NK-92 treated with Interleukin-12 subunit alpha and Interleukin-12 subunit beta, amount 100 ng/mL, for 24 hours (cell line): ENCODE measurements at places on chromosomes 2 and 18.

DNA sequence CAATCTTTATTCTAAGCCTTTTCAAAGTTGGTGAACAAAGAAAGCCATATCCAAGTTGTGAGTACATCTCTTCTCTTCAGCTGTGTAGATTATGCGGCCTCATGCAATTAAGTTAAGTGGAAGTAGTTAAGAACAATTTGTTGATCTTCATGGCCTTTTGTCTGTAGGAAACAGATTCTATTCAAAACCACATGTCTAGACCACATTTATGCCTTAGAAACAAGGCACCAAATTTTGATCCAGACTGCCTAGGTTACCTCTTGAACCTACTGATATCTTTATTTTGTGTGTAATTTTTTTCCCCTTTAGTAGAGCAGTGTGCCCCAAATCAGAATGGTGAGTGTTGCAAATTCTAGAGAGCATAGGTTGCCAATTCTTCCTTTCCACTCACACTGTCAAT is 101.6 kb upstream of the CERS6 start:
- DNase-seq: no peak

DNA sequence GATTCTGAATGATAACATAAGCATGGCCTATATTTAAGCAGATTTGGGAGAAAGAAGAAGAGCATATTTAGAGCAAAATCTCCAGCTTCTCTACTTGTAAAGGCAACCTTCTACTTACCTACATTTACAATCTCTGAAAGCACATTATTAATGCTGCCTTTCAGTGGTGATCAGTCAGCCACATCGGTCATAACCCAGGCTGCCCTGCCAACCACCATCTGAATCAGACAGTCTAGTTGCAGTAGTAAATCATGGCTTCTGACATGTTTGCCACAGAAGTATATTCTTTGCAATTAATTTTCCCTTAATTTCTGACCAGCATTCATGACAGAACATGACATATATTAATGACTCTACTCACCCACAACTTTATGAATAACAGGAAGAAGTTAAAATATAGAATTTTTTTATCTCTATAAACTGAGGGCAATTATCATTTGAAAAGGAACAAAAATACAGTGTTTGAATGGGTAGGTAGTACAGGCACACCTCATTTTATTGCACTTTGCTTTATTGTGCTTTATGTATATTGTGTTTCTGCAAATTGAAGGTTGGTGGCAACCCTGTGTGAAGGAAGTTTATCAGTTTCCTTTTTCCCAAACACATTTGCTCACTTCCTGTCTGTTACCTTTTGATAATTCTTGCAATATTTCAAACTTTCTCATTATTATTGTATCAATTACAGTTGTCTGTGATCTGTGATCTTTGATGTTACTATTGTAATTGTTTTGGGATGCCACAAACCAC is 531.6 kb upstream of the CHAC2 start:
- no peak for DNase-seq

DNA sequence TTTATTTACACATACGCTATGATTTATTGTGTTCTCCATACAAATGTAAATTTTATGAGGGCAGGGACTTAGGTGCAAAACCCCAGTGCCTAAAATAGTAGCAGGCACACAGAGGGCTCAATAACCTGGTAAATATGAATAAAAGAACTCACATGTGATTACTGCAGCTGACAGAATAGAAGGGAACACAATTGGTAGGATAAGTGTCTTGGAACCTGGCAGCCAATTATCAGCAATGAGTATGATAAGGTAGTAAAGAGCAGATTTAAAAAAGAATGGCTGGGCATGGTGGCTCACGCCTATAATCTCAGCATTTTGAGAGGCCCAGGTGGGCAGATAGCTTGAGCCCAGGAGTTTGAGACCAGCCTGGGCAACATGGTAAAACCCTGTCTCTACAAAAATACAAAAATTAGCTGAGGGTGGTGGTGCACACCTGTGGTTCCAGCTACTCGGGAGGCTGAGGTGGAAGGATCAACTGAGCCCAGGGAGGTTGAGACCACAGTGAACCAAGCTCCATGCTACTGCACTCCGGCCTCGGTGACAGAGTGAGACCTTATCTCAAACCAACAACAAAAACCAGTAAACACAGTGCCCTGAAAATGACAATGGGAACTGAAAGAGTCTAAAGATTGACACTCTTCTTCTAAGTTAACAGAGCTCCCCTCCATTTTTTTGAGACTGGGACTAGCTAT is 9.9 kb downstream of the SNRPG start:
- DNase-seq: no peak

DNA sequence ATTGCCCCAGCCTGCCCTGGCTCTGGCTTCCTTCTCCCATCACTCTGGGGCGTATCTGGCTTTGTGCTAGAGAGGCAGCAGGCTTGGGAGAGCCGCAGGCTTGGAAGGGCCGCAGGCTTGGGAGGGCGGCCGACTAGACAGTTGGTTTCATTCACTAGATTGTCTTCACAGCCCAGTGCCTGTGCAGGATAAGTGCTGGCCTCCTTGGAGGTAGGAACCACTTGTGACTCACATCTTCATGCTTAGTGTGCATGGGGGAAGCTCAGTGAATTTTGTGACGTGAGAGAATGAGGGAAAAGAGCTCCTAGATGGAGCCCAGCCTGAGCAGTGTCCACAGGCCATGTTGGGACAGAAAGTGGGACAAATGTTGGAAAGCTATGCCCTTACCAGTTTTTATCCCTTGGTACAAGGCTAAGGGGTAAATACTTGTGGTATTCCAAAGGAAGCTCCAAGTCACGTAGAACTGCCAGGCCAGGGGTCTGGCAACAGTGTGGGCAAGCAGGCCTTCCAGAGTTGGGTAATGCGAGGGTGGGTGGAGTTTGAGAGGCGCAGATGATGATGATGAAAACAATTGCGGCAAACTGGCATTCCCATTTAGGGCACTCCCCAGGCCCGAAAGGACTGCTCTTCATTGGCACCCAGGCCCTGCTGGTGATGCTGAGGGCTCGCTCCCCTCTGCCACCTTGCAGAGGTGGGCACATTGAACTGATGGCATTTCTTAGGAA is 100.1 kb downstream of the DDX1 start:
- DNase-seq: no peak

DNA sequence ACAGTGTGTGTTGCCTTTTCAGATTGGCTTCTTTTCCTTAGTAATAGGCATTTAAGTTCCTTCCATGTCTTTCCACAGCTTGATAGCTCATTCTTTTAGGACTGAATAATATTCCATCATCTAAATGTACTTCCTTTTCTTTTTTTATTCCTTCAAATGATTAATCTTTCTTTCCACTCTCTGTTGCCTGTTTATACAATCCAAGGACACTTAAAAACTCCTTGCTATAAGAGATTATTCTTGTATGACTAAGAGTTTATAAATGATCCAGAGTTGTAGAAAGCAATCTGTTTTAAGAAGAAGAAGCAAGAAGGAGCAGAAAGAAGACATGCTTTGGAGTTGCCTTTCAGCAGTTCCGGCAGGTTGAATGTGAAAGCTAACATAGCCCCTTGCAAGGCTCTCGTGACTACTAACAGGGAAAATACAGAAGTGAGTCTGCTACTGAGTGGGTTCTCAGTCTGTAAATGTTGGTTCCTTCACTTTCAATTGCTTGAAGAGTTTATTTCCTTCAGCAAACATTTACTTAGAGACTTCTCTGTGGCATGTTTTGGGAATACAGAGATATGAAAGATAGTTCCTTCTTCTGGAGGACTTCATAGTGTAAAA is 123.0 kb downstream of the PMAIP1 start:
- DNase-seq: no peak

DNA sequence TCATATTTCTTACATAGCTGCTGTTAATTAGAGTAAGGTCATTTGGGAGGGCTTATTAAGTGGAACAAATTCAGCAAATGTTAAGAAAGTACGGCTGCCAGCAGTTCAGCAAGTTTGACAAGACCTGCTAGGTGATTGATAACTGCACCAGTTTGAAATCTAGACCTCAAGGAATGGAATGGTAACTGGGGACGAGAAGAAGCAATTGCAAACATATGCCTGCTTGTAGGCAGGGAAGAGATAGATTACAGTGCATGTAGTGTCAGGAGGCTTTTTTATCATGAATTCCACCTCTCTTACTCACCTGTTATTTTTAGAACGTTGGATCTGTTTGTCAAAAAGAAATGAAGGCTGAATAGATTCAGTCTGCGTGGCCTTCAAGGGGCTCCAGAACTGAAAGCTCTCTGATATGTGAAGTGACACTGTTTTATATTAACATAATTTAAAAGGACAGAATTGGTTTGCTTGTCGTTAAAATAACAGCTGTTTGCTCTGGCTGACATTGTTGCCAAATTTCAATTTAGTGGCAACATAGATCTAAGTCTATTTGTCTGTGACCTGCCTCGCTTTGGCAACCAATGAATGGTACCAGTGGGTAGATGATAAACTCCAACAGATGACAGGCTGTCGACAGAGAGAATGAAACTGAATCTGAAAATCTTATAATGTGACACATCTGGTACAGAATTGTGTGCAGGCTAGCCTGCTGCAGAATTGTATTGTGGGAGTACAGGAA is 199.3 kb downstream of the ZNF407 start:
- no peak for DNase-seq

DNA sequence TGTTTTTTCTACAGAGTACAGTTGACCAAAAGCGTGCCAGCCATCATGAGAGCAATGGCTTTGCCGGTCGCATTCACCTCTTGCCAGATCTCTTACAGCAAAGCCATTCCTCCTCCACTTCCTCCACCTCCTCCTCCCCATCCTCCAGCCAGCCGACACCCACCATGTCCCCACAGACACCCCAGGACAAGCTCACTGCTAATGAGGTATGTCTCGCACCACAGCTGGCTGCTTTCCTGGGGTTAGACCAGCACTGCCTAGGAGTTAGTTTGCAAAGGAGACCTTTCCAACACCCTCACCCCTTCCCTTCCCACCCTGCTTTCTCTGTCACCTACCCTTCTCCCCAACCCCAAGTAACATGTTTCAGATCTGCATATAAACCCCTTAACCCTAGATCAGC is 120.3 kb upstream of the IL1R2 start:
- no peak for DNase-seq

GRCh38 chr2:61193670-61194561 is 31.9 kb downstream of the C2orf74 start:
- DNase-seq: no peak

- peak; percentile 28 for DNase-seq
Measured at GRCh38 chr2:211930331-211930730, 608.3 kb downstream of the ERBB4 start.

DNA sequence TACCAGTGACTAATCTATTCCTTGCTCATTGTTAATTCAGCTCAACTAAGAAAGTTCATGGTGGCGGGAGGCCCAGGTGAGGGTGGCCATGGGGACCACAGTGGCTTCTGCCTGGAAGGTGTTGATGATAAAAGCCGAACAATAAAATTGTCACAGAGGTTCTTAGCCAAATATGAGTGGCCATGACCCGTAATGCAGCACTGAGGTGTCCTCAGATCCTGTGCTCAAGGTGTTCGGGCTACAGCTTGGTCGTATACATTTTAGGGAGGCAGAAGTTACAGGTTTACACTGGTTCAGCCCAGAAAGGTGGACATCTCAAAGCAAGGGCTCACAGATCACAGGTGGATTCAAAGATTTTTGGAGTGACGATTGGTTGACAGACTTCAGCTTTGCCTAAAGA is 98.5 kb upstream of the SNTG2 start:
- DNase-seq: no peak

- no peak for DNase-seq
Measured at GRCh38 chr2:241137276-241138190, 11.7 kb downstream of the PASK start.

- DNase-seq: no peak
Measured at GRCh38 chr18:38941711-38942561, 1376.3 kb upstream of the CELF4 start.

- no peak for DNase-seq
Measured at GRCh38 chr2:46813680-46814079, 101.9 kb downstream of the MCFD2 start.

GRCh38 chr2:118095610-118096009 is 7.3 kb downstream of the INSIG2 start:
- no peak for DNase-seq

- DNase-seq: no peak
Measured at GRCh38 chr2:39179974-39180960, 59.4 kb upstream of the SOS1 start.

- no peak for DNase-seq
Measured at GRCh38 chr2:222024932-222025880, 273.6 kb downstream of the PAX3 start.

GRCh38 chr2:149387411-149387810 is 57.0 kb downstream of the LYPD6 start:
- DNase-seq: no peak

GRCh38 chr2:223042284-223042683 is 9.7 kb upstream of the KCNE4 start:
- no peak for DNase-seq

DNA sequence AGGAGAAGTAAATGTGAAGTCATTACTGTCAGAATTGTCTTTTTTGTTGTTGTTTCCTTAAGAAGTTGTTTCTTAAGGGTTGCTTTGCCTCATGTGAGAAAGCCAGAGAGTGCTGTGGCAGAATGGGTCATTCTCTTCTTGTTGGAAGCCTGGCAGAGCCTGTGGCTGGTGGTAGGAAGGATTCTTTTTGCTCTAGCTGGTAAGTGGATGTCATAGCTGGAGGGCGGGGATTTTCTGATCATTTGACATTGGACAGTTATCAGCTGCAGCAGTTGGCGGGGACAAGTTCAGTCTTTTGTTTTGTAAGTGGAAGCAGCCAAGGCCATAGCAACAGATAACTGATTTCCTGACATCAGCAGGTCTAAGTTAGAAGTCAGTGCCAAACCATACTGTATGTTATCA is 5.5 kb upstream of the RMDN2 start:
- DNase-seq: no peak

DNA sequence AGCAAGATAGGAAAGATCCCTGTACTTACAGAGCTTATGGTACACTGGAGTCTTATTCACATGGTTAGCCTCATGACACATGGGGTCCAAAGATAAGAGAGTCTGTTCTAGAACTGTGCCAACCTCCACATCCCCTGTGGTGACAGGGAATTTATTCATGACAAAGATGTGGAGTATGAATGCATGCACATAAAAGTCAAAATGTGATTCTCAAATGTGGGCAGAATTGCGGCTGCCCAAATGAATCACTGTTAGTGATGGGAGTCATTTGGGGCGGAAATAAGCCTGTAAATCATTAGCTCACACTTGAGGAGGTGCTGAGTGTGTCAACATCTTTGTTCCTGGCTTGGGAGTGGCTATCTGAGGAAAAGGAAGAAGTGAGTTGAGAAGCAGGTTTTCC is 560.6 kb downstream of the SLC4A3 start:
- no peak for DNase-seq

GRCh38 chr18:47929681-47930198 is 719 bp downstream of the SMAD2 start:
- DNase-seq: no peak
